ENCODE measurements at places on chromosomes 4 and X. TPM values are rescaled to one million over a fixed set of nuclear protein-coding genes. Genes with fewer than 3 reads are reported as not detected.

Gene PAK3
- total RNA-seq: 1.1 TPM

Gene NAP1L5
- total RNA-seq: 2.3 TPM

Gene AMTN
- total RNA-seq: not detected

Gene UNC5C
- 2.0 TPM for total RNA-seq

Gene AFM
- 0.20 TPM for total RNA-seq

Gene SPATA4
- total RNA-seq: not detected

Gene MAGED4
- 1.4 TPM for total RNA-seq

Gene MSX1
- 1.1 TPM for total RNA-seq

Gene HSFX4
- total RNA-seq: not detected

Gene ADGRG4
- not detected for total RNA-seq

Gene DAPP1
- total RNA-seq: 14.5 TPM

Gene S100G
- total RNA-seq: not detected

Gene MAGEA2
- 0.20 TPM for total RNA-seq

Gene PAGE1
- not detected for total RNA-seq

GRCh38 chrX:68072041-68072440 lies 361.3 kb downstream of the OPHN1 start:
- DNase-seq: no peak

- peak; percentile 92 for DNase-seq
These were observed at the start of gene PITX2 for GRCh38 chr4:110622841-110623717. Gene PITX2 (minus strand): TSS chr4:110623077. CDS start chr4:110622460, 617 bp downstream.

GRCh38 chr4:3201718-3202702 lies 46.9 kb upstream of the MSANTD1 start:
- DNase-seq: no peak

DNA sequence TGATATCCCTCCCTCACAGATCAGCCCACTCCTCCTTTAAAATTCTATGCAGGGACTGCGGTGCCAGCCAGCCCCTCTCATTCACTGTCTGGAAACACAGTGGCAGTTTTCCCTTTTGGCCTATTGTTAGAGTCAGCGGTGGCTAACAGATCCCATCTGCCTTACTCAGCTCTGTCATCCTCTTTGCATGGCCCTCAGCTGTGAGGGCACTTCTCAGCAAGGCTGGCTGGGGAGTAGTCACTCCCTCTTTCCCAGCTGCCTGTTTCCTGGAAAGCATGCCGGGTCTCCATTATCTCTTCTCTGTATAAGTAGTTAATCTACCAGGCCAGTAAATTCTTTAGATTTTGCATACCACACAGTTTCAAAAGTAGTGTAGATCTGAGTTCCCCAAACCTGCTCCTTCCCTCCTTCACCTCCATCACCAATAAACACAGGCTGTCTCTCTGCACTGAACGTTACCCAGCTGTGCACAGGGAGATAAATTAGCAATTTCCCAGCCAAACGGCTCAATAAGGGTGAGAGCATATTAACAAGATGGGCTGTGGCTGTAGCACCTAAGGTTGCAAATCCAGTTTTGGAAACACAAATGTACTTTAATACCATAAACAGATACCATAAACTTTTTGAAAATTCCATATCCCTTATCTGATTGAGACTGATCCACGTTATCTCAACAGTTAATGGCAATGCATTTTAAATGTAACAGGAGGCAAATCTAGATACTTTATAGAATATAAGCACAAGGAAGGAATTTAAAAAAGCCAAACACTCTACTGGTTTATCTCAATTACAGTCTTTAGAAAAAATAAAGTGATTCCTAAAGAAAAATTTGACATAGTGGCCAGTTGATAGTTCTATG lies 229.3 kb downstream of the ANKRD50 start:
- no peak for DNase-seq

DNA sequence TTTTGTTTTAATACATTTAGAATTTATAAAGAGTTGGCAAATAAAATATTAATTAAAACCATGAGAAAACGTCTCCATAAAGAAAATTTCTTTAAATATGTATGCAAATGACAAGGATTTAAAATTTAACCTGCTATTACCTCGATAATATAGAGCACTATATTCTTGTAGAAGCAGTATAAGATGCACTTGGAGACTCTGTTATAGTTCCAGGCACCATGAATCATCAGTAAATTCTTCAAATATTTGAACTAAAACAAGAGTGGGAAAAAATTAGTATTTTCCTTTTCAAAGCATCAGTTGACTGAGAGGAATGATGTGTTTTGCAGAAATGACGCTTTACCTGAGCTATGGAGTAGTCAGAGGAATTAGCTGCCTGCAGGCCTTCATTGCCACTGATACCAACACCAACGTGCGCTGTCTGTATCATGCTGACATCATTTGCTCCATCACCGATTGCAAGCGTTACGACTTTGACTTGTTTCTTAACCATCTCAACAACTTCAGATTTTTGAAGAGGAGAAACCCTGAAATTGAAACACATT lies 67.3 kb downstream of the SHISA3 start:
- DNase-seq: no peak

DNA sequence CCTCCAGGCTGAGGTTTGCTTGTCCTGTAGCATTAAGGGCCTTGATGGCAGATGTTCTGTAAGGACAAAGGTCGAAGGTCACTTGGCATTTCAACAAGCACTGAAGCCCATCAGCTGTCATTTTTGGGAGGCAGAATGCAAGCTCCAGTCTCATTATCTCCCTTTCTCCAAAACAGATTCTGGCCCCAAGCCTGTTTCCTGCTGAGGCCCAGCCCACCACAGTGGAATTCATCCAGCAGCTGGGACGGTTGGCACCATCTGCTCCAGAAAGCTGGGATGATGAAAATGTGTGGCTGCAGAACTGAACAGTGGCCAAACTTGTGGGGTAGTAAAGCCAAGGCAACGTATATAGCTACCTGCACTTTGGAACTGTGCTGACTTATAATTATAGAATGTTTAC lies 17.7 kb upstream of the PPEF2 start:
- DNase-seq: no peak

DNA sequence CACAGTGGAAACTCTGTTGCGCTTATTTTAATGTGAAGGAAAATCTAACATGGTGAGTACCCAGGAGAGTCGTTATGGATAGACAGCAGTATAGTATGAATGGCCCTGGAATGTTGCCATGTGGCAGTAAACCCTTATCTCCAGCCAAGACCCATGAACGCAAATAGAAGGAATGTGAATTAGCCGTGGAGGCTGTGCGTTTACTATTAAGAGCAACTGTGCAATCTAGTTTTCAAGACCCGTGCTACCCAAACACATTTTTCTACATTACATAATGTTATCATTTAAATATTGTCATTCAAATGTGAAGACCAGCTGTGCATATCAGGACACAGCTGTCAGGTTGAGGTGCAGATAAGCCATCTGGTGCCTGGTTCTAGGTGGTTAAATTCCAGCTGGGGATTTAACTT lies 13.3 kb upstream of the AGA start:
- no peak for DNase-seq

- DNase-seq: peak; percentile 34
These were observed 514.2 kb upstream of the DIPK2B start for GRCh38 chrX:45714866-45715265.

DNA sequence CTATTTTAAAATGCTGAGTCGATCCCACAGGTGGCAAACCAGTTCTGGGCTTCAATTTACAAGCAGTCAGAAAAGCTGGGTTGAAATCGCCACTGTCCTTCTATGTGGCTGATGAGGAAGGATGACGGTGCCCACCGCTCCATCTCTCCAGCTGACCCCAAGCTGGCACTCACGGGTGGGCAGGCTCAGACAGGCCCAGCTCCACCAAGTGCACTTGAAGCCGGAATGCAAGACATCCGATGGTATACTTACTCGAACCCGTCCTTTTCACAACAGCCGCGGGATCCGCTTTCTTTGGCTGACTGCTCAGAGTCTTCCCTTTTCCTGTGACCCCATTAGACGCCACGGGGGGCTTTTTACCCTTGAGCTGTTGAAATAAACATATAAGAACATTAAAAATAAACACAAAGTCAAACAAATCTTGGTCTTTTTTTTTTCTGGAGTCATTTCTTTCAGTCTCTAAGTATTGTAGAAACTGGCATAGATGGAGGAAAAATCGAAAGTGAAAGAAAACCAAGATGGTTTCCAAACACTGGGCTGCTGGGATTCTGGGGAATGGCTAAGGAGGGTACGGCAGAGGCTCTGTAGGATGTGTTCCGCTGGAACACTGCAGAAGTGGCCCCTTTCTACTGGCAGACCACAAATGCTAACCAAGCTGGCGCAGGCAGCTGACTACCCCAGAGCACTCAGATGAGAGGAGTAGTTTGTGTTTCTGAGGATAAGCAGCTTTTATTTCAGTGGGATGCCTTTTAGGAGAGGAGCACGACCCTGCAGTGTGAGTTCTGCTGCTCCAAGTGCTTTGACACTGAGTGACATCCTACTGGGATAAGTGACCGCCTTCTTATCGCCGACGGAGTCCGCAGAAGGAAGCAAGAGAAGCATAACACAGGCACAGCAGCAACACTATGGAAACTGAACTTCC lies 160.9 kb downstream of the AFAP1 start:
- no peak for DNase-seq

DNA sequence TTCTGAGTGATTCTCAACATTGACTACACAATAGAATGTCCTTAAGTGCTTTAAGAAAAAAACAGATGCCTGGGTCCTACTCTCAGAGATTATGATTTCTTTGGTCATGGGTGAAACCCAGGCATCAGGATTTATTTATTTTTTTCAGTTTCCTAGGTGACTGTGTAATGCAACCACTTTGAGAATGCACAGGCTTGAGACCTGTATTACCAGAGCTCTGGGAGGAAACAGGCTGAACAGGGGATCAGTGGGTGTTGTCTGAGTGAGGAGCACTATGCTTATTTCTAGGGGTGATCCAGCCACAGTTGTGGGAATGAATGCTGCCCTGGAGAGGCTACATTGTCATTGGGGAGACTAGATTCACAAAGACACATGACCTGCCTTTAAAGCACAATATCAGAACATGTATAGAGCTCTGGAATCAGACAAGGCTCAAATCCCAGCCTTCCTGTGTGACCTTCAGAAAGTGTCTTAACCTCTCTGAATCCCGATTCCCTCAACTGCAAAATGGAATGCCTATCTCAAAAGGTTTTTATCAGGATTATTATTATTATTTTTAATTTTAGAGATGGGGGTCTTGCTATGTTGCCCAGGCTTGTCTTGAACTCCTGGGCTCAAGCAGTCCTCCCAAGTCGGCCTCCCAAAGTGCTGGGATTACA lies 61.6 kb upstream of the PRPS1 start:
- DNase-seq: no peak

GRCh38 chr4:21722157-21722839 lies 226.3 kb downstream of the KCNIP4 start:
- DNase-seq: no peak

GRCh38 chr4:1379351-1379781 lies 26.9 kb downstream of the NKX1-1 start:
- DNase-seq: no peak

- no peak for DNase-seq
These were observed 327.8 kb downstream of the GALNTL6 start for GRCh38 chr4:172141025-172141424.

- no peak for DNase-seq
These were observed 1052.1 kb upstream of the PCDH10 start for GRCh38 chr4:132097041-132097440.

DNA sequence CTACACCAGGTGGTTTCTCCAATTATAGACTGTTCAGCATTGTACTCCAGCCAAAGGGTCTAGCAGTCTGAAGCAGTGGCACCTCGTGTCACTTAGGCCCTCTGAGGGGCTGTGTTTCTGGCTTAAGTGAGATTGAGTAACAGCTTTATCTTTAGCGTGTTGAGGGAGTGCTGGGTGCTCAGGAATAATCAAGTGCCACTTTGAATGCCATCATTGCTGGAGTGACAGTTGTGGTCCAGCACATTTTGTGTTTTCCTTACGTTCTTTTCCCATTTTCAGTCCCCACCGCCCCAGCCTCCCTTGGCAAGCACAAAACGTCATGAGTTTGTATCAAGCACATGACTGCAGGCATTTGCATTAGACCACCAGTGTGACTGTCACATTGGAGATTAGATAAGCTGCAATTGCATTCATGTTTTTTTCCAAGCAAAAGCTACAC lies 58.7 kb downstream of the FNIP2 start:
- DNase-seq: peak; percentile 74

- DNase-seq: no peak
These were observed 220.1 kb upstream of the RPL34 start for GRCh38 chr4:108400309-108400708.

DNA sequence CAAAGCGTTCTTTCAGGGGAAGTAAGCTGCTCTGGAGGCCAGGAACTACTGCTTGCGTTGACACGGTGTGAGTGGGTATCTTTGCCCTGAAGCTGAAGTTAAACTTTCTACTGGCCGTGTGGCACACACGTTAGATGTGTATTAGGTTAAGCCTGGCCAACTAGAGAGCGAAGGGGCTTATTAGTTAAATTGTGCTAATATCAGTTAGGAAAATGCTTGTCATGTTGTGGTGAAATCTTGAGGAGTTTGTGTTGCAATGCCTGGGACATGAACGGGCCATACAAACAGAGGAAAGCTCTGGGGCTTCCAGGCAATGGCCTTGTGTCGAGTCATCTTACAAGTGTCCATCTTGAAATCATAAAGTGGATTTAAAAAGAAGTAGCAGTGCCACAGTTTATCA lies 62.6 kb downstream of the NSUN7 start:
- DNase-seq: no peak

DNA sequence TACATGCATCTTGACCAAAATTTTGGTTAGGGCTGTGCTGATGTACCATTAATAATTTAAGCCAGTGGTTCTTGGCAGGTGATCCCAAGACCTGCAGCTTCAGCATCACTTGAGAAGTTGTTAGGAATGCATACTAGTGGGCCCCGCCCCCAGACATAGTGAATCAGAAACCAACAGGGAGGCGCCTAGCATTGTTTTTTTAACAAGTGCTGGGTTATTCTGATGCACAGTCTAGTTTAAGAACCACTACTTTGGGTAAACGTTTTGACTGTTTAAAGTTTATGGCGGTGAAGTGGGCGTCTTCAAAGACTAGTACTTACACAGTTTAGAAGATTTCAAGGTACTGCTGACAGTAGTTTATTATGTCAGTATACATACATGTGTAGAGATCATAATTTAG lies 23.6 kb downstream of the FAM199X start:
- DNase-seq: no peak

DNA sequence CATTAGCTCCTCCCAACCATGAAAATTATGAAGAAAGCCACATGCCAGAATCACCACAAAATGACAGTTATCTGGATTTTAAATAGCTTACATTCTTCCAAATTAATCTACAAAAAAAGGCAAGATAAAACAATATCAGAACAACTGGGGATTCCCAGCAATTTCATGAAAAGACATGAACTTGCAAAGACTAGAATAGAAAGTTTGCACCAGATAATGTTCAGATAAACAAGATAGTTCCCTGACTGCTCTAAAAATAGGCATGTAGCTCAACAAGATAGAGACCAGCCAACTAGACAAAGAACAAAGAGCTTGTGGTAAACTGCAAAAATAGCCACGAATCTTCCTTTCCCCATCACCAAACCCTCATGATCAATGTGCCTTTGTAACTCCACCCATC lies 30.3 kb upstream of the DDX53 start:
- no peak for DNase-seq

DNA sequence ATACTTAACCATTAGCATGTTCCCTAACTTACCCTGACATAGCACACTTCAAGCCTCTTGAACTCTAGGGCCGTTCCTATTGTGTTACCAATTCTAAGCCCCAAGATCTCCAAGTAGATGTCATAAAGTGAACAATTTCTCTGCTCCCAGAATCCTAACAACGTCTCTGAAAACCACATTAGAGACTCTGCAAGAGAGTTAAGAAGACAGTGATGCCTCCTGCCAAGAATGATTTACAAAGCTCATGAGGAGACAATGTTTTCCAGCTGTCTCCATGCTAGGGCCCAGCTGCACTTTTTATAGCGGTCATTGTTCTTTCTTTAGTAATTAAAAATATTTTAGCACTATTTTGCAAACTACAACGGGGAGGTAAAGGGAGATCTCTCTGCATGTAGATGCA lies 358.4 kb downstream of the PPP3CA start:
- DNase-seq: no peak

Data from upper lobe of left lung (tissue), 6 donors.